ENCODE measurements at places on chromosomes 6 and 20.
A peak's percentile ranks its signal among the peaks of the same experiment; 100 is the strongest.

DNA sequence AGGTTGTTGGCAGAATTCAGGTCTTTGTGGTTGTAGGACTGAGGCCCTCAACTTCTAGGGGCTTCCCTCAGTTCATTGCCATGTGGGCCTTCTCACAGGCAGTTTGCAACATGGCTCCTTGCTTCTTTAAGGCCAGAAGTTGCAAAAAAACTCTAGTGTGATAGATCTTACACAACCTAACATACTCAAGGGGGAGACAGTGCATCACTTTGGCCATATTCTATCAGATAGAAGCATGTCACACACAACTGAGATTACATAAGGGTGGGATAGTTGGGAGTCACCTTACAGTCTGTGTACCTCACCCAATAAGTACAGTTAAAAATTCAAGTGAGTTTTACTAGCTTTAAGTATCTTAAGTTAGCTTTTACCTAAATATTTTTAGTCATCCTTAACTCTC, 1.6 kb downstream of the SIRPD start:
- no peak for DNase-seq

DNA sequence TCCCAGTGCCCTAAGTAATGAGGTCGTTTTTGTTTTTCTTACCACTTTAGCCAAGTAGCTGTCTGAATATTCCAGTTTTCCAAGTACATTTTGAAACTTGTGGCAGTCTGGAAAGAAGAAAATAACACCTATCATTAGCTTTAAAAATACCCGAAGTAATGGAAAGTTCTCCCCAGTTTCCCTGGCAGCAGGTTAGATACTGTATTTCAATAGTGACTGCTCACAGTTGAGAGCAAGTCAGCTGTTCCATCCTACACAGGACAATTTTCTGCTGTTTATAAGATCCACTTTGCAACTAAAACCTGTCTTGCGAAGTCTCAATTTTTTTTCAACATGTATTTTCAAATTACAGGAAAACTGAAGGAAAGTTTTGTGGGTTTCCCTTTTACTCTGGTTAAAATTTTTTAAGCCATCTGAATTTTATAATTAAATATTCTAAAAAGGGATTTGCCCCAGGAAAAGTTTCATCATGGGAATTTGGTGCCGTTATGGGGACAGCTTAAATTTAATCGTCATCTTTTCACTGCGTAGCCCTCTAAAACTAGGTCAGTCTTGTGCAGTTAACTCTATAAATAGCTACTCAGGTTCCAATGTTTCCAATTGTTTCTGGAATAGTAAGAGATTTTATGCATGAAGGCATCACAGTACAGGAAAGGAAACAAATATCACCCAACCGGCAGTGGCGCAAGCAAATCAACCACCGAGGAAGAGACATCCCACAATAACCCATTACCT, 96.9 kb downstream of the MBOAT1 start:
- DNase-seq: no peak

DNA sequence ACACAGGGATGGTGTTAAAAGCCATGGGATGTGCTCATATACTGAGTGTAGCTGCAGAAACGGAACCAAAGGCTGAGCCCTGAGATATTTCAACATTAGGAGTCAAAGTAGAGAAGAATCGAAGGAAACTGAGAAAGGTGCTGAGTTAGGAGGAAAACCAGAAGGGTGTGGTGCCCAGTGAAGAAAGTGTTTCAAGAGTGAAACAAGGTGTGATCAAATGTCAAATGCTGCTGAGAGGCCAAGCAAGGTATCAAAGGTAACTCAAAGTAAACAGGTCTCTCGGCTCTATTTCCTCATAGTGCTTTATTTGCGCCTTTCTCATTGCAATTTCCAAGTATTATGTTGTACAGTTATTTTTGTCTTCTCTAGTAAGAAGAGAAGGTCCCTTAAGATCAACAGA, 94.1 kb downstream of the PRDM1 start:
- no peak for DNase-seq

- DNase-seq: no peak
Observed at GRCh38 chr6:39590871-39591393, 134.3 kb downstream of the KIF6 start.

- no peak for DNase-seq
Observed at GRCh38 chr6:169251822-169252504, 1.7 kb downstream of the THBS2 start.

DNA sequence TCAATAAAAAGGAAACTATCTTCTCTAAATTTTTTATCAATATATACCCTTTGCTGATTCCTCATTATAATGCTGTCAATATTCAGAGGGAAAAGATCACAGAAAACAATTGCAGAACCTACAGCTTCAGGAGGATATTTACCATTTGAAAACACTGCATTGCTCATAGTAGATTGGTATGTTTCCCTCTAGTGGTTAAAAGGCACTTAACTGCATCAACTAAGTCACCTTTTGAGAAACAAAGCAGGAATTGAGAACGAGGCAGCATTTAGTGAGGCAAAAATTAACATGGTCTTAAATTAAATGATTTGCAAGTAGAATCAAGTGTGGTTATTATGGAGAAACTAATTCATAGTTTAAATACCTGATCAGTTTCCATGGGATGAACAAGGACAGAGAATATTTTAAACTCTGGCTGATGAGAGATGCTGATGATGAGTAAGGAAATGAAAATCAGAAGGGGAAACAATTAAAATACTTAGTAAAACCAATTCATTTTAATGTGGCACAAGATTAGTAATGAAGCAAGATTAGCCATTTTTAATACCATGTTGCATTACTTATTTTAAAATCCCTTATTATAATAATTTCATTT, 642.1 kb downstream of the EPHA7 start:
- DNase-seq: peak; percentile 2

- DNase-seq: peak; percentile 35
Observed at GRCh38 chr6:34056305-34057108, 89.4 kb downstream of the GRM4 start.

DNA sequence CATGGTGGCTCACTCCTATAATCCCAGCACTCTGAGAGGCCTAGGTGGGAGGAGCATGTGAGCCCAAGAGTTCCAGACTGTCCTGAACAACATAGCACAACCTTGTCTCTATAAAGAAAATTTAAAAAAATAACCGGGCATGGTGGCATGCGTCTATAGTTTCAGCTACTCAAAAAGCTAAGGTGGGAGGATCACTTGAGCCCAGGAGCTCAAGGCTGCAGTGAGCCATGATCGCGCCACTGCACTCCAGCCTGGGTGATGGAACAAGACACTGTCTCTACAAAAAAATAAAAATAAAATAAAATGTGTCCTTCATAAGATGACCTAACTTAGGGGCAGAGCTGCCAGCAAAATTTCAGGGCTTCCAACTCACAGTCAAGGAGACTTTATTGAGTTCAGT, 12.6 kb downstream of the ID4 start:
- no peak for DNase-seq

DNA sequence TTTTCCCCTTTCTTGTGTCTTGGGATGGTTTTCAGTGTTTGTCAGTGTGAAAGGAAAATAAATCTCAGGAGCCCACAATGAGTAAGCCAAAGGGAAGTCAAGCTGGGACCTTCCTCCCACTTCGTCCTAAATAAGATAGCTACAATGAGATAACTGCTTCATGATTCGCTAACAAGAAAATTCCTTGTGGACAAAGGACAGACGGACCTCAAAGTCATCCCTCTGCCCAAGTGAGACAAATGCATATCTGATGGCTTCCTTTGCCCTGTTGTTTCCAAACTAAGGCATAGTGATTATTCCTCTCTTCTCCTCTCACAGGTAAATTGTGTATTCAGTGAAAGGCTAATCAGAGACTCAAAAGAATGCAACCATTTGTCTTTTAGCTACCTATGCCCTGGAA, 26.1 kb upstream of the ADTRP start:
- DNase-seq: no peak

- DNase-seq: no peak
Observed at GRCh38 chr6:110646951-110647910, 168.0 kb downstream of the CDK19 start.

DNA sequence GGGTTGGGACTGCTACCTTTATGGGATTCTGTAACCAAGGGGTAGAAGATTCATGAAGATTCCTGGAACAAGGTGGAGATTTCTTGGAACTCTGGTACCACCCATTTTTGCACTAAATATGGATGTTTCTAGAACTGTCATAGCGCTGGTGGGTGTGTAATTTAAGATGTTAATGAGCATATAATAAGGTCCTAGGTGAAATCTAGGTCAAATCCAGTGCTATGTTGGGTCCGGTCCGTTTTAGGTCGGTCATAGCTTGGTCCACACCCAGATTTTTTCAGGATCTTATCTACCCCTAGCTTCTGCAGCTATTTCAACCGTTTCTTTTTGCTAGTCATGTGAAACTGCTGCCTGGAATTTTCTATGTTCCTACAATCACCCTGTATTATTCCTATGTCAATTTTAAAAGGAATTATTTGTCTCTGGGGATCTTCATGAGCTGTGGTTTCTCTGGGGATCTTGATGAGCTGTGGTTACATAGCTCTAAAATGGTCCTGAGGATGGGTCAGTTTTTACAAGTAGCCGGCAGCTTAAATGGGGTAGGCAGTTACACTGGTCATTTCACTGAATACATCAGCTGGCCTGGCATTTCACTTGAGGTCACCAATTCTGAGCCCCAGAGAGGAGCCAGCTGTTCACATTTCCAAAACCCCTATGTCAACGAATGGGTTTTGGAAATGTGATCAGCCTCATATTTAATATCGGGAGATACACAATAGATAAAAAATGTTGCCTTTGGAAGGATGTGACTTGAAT, 652.3 kb upstream of the FLRT3 start:
- no peak for DNase-seq

DNA sequence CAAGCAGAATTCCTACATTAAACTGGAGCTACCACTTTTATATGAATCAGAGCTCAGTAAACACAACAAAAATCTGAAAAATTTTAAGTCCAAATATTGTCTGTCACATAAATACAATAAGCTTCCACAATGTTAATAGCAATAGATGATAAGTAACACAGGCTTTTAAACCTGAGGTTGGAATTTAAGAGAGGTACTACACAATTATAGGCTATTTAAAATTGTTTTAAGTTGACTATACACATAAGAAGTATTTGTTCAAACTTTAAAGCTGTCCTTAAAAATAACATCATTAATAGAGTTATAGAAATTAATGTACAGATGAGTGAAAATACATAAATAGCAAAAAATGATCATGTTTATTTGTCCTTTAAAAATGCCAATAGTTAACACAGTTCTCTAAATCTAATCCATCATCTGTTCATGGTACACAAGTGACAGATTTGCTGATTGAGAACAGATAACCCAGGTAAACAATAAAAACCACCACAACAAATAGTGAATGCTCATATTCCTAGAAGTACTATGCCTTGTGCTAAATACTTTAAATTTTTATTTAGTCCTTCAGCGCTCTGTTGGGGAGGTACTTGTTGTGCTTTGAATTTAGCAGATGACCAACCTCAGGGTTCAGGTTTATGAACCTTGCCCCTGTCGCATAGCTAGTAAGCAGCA, 382.3 kb upstream of the ID4 start:
- no peak for DNase-seq

- no peak for DNase-seq
Observed at GRCh38 chr20:13858439-13858838, 73.6 kb downstream of the NDUFAF5 start.

- no peak for DNase-seq
Observed at GRCh38 chr20:52649727-52650126, 322.4 kb upstream of the TSHZ2 start.

DNA sequence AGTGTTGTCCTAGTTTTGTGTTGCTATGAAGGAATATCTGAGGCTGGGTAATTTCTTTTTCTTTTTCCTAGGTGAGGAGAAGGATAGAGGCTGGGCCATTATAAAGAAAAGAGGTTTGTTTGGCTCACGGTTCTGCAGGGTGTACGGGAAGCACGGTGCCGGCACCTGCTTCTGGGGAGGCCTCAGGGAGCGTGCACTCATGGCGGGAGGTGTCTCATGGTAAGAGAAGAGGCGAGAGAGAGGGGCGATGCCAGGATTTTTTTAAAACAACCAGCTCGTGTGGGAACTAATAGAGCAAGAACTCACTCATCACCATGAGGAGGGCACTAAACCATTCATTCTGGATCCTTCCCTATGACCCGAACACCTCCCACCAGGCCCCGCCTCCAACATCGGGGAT, 14.2 kb upstream of the NPBWR2 start:
- no peak for DNase-seq

- no peak for DNase-seq
Observed at GRCh38 chr6:94099072-94099471, 679.7 kb upstream of the EPHA7 start.

DNA sequence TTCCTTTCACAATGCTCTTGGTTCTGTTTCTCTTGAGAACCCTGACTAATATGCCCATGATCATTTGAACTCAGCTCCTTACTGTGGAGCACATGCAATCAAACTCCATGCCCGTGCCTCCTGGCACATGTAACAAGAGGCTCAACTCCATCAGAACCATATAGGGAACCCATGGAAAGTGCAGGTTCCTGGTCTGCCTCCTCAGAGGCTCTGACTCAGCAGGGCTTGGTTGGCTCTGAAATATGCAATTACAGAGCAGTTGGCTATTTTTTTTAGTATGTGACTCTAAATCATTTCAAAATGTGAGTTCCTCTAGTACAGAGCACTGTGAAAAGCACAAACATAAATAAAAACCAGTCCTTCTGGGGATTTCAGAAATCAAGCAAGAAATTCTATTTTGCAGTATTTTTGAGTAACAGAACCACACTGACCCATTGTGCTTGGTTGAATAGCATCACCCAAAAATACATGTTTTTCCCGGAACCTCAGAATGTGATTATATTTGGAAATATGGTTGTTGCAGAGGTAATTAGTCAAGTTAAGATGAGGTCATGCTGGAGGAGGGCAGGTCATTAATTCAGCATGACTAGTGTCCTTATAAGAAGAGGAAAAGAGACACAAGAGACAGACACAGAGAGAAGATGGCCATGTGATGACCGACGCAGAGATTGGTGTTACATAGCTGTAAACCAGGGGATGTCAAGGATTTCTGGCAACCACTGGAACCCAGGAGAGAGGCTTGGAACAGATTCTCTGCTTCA, 13.2 kb upstream of the MAP3K4 start:
- no peak for DNase-seq

All from smooth muscle cell of the brain vasculature (primary cell).